Activated T-helper 1 cell treated with anti-CD3 and anti-CD28 coated beads, Interleukin-12 subunit alpha, Interleukin-12 subunit beta, Interleukin-2, Interleukin-4 antibody, amounts not matched to agents 30 ng/mL and 10 ng/mL and 1 ng/mL, durations not matched to agents 14 hours and 24 hours and 36 hours (primary cell): ENCODE measurements at places on chromosomes 16 and 17.

- DNase-seq, result no peak
Observed at GRCh38 chr17:32689348-32689747, 187.6 kb downstream of the MYO1D start.

DNA sequence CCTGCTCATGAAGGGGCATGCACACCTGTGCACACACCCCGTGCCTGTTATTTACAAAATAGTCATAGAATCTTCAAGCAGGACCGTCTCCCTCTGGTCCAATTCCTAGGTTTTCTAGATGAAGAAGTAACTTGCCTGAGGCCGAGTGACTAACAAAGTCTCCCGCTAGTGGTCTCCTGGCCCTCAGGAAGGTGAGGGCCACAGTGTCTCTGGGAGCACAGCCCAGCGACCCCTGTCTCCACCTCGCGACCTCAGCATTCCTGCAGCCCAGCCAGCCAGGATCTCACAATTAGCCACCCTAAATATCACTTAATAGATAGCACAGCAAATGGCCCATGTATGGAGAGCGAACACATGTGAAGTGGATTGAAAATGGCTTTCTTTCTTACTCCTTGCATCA, 30.5 kb upstream of the CACNG1 start:
- no peak for DNase-seq

- DNase-seq, result no peak
Observed at GRCh38 chr16:19578378-19578971, 23.0 kb downstream of the VPS35L start.

DNA sequence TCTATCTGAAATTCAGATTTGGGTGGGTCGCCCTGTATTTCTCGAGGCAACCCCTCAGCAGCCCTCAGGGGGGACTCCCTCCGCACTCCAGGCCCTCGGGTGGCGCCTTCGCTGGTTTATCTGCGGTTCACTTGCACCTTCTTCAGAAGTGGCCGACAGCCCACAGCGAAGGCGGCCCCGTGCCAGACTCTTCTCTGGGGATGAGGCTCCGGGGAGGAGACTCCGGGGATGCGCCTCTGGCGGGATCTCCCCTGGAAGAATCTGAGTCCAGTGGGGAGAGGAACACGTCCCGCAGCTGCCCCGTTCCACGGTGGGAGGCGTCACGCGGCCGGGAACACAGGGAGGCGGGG, 63.9 kb upstream of the DNAJA2 start:
- DNase-seq, result no peak

GRCh38 chr17:56641894-56642293, 48.4 kb downstream of the NOG start:
- no peak for DNase-seq

- no peak for DNase-seq
Observed at GRCh38 chr17:41212524-41213169, 13.8 kb upstream of the KRTAP9-2 start.

- no peak for DNase-seq
Observed at GRCh38 chr17:41145261-41145660, 4.4 kb downstream of the KRTAP4-5 start.

- no peak for DNase-seq
Observed at GRCh38 chr16:14131774-14132695, 60.9 kb downstream of the MRTFB start.

DNA sequence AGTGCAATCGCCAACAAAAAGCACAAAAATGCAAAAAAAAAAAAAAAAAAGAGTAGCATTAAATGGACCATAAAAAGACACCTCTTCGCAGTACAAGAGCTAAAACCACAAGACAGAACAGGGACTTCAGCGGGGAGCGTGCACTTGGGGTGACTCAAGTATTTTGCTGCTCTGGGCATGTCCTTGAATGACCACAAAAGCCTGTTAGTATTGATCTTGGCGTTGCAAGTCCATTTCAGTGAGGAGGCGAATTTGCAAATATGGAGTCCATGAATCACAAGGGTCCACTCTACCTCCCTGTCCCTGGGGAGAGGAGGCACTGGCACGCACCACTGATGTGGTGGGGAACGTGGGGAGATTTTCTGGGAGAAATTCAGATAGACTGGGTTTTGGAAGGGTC, 78.9 kb downstream of the CNGB1 start:
- DNase-seq, result no peak

DNA sequence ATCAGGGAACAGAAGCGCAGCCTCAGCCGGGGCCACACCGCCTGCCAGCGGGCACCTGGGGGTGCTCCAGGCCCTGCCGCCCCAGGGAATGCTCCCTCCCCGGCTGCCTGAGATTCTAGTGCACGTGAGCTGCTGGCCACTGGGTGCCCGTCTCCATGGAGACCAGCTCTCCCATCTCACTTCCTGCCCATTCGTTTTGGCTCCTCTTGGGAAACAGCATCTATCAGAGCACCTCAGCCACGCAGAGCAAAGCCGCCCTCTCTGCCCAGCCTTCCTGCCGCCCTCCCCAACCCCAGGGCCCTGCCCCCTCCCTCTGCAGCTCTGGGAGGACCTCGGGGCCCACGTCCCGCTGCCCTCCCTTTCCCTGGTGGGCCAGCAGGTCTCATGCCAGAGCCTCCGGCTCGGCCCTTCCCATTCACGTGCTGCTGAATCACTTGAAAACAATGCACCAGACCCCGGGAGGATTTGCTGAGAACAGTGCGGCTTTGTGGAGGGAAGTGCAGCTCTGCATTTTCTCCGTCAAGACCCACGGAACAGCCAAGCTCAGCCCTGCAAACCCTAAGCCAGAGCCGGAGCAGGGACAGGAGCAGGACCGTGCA, 19.4 kb downstream of the CEP295NL start:
- DNase-seq, result no peak

GRCh38 chr17:41451154-41451728, 10.5 kb upstream of the KRT38 start:
- DNase-seq, result no peak

GRCh38 chr16:83602761-83603722, 204.7 kb upstream of the HSBP1 start:
- DNase-seq, result no peak

DNA sequence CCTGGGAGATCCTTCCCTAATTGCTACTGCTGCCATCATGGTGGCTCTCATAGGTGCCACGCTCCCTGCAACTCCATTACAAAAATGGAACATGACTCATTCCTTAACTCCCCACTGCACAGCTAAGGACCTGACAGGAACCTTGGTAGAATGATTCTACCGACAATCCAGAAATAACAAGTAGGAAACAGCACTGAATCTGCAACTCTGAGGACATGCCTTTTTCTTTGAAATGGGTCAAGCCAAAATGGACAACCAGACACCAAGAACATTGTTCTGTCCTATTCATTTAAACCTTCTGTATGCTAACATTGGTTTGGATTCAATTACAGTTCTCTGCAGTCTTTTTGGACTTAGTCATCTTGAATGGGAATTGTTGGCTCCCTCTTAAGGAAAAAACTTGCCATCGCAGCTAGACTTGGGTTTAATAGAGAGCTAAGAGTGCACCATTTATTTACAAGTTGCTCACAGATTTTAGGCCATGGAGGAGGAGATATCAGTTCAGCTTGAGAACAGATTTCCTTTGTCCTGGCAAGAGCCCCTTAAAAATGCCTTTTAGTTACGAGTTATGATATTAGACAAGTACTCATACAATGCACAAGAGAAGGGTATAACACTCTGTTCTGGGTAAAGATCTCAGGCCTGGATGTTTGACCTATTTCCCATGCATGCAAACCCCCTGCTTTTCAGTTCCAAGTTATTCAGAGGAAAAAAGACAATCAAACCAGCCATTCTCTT, 20.9 kb upstream of the NSRP1 start:
- DNase-seq, result no peak

DNA sequence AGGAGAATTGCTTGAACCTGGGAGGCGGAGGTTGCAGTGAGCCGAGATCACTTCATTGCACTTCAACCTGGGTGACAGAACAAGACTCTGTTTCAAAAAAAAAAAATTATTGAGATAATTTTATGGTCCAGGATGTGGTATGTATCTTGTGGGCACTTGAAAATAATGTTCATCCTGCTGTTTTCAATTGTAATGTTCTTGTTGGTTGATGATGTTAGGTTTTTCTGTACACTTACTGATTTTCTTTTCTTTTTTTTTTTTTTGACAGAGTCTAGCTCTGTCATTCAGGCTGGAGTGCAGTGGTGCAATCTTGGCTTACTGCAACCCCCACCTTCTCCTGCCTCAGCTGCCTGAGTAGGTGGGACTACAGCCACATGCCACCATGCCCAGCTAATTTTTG, 29.7 kb downstream of the TBX21 start:
- DNase-seq, result no peak

GRCh38 chr17:46901291-46901690, 21.7 kb upstream of the GOSR2 start:
- no peak for DNase-seq

GRCh38 chr16:81586417-81586816, 141.8 kb downstream of the CMIP start:
- no peak for DNase-seq

GRCh38 chr16:65388592-65388991, 266.7 kb upstream of the CDH11 start:
- no peak for DNase-seq

DNA sequence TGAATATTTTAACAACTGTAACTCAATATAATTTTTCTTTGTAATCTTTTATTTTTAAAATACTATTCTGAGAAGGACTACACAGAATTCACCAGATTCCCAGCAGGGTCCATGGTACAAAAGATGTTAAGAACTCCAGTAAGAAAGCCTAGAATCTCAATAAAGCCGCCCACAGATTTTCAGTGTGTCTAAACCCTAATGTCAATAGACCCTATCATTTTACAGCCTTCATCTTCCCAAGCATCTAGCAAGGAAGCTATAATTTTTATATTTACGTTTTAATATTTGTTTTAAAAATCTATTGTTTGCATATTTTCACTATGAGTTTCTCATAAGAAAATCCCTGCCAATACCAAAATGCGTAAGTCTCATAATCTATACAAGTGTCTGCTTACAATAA, 148.5 kb downstream of the CEP112 start:
- no peak for DNase-seq

GRCh38 chr17:35841505-35841904, 27.2 kb downstream of the HEATR9 start:
- no peak for DNase-seq

DNA sequence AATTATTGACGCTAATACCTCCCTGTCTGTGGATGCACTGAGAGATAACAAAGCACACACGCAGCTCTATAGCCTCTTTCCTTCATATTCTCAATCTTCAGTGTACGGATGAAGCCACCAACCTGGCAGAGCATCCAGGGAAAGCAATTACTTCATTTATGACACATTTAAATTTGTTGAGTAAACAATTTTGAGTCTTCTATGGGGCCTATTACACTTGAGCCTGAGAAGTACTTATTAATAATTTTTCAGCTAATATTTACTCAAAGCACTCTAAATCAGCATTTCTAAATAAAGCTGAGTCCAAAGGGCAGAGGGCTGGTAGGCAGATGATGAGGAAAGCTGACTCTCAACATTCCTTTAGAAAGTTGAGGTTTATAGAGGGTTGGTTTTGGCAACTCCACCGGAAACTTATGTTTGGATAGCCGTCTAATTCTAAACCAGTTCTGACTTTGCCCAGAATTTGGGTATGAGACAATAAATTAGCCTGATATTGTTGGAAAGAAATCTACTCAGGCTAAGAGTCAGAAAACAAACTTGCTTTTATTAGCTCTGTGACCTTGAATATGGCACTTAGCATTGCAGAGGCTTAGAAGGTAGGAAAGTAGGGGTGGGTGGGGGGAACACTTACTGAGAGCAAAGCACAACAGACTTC, 643.5 kb downstream of the CDH11 start:
- DNase-seq, result no peak

- DNase-seq, result no peak
Observed at GRCh38 chr17:51493206-51493605, 232.9 kb downstream of the UTP18 start.

GRCh38 chr17:73617501-73617900, 26.7 kb downstream of the SDK2 start:
- no peak for DNase-seq

GRCh38 chr17:60145006-60145935, 4.5 kb upstream of the CA4 start:
- DNase-seq, result no peak

DNA sequence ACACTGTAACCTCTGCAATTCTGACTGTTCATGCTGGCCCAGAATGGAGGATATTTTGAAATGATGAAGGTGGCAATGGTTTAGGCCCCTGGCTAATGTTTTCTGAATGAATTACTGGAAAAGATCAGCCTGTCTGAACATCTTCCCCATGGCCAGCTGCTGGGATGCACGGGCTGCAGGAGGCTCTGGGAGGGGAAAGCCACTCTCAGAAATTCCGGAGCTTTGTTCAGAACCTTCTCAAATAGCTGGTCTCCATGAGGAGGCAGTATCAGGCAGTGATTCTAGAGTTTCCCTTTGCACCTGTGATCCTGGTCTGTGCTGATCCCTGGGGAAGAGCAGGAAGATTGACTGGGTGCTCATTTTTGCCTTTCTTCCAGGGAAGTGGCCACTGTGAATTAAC, 5.0 kb downstream of the SLC6A2 start:
- DNase-seq, result no peak

DNA sequence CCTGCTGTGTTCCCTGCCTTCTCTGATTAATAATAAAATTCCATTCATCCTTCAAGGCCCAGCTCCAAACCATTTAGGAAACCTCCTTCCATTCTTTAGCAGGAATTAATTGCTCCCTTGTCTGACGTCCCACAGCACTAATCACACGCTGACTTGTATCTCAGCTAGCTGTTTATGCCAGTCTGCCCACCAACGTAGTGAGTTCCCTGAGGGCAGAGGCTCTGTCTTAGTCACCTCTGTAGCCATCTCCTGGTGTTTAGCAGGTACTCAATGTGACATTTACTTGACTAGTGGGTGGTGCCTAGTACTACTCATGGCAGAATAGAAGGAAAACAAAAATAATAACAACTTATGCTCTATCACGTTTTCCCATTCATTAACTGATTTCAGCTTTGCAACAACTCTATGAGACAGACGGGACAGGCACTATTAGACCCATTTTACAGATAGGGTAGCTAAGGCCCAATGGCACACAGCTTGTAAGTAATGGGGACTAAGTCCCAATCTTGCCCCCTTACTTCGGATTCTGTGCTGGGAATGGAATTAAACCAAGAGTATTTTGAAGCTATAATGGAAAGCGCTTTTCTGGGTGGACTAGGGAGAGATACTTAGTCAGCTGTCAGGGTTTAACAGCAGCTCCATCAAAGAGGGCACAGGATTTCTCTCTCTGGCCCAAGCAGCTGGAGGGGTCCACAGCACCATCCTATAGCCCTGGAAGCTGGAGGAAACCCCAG, 931 bp upstream of the WIPF2 start:
- no peak for DNase-seq

DNA sequence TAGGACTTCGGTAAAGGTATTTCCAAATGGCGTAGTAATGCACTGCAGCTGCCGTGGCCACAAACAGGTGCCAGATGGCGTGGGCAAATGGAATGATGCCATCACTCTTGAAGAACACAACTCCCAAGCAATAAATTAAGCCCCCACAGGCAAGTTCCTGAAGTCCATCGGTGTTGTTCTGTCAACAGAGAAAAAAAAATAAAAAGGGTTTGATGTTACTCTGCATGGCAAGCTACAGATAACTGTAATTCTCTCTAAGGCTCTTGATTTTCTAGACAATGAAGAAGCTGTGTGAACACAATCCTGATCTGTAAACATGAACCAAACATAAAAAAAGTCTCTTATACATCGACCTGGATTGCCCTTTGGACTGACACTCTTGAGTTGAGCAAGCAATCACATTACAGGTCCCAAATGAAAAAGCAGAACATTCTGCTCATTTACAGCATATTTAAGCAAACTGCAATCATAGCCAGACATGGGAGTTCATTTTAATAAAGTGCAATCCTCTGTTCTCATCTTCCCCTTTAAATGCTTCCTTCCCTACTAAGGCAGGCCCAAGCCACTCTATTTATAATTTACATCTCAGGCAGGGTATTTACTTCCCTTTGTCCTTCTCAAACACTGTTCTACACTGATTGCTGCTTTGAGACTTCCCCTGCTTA, 27.1 kb downstream of the MMD start:
- DNase-seq, result no peak
